SW 1271 (cell line): ENCODE measurements at places on chromosomes 5 and 9.

- no peak for DNase-seq
Observed at GRCh38 chr9:116223926-116224325, 70.3 kb downstream of the PAPPA start.

- no peak for DNase-seq
Observed at GRCh38 chr5:67030289-67031056, 166.1 kb downstream of the CD180 start.

GRCh38 chr5:78497573-78498533, 137.4 kb downstream of the SCAMP1 start:
- no peak for DNase-seq

GRCh38 chr5:148653836-148654781, at the start of gene HTR4:
Gene HTR4 (minus strand): TSS chr5:148654527. CDS start chr5:148637014, 17,513 bp downstream.
- DNase-seq: no peak

DNA sequence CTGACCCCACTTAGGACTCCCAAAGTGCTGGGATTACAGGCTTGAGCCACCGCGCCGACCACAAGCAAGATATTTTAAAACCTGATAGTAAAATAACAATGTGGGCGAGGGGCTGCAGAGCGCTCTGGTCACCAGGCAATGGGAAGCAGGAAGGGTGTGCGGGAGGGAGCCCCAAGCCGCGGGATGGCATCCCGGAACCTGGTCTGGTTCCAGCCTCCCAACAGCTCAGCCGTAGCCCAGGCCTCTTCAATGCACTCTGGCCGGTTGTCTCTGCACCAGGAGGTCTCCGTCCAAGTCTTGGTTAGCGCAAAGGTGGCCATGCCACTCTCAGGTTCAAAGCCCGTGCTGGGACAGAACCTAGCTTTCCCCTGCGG, 694 bp upstream of the UAP1L1 start:
- DNase-seq: no peak

- DNase-seq: no peak
Observed at GRCh38 chr5:155053501-155053900, 39.9 kb downstream of the KIF4B start.

- DNase-seq: no peak
Observed at GRCh38 chr5:171080186-171080938, 218.5 kb downstream of the RANBP17 start.

DNA sequence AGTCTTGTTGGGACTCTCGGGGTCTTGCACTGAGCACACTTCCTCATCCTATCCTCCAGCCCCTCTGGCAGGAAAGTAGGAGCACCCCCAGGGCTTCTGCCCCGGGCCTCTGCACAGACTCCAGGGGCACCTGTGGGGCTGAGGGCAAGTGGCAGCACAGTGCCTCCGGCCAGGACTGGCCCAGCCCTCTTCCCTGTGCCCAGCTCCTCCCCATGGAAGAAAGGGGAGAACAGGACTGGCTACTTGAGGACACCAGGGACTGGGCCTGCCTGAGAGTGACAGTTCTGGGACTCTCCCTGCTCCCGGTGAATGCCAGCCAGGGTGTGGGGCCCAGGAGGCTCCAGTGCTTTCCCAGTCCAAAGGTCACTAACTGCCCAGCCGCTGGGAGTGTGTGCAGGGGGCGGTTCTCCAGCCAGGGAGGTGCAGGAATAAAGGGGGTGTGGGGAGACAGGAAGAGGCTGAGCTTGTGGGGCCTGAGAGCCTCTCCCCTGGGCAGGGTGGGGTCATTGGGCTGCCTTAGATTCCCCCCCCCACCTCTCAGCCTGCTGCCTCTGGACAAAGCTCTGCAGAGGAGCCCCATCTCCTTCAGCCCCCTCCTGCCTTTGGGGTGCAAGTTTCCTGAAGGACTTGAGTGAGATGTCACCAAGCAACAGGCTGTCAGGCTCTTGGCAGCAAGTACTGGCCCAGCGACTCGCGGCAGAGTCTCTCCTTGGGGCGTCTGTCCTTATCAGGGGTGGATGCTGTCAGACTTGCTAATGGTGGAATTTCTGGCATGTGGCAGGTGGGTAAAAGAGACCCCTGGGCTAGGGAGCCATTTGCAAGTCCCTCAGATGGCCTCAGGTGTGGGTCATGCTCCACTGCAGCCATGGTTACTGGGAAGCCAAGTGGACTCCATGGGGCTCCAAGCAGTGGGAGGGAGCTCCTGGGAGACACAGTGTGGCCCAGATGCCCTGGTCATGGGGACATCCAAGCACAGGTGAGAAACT, 19.1 kb upstream of the JADE2 start:
- DNase-seq: peak; percentile 64

GRCh38 chr9:2286825-2287455, 271.8 kb downstream of the SMARCA2 start:
- DNase-seq: no peak

GRCh38 chr5:142856269-142856782, 86.1 kb downstream of the ARHGAP26 start:
- DNase-seq: no peak

- no peak for DNase-seq
Observed at GRCh38 chr9:1490341-1491232, 440.4 kb downstream of the DMRT2 start.

GRCh38 chr9:70506159-70506558, 91.7 kb upstream of the KLF9 start:
- no peak for DNase-seq

GRCh38 chr5:141389153-141390042, 1.9 kb downstream of the PCDHGB4 start:
- DNase-seq: no peak

- DNase-seq: no peak
Observed at GRCh38 chr5:158084292-158084691, 225.3 kb upstream of the CLINT1 start.

DNA sequence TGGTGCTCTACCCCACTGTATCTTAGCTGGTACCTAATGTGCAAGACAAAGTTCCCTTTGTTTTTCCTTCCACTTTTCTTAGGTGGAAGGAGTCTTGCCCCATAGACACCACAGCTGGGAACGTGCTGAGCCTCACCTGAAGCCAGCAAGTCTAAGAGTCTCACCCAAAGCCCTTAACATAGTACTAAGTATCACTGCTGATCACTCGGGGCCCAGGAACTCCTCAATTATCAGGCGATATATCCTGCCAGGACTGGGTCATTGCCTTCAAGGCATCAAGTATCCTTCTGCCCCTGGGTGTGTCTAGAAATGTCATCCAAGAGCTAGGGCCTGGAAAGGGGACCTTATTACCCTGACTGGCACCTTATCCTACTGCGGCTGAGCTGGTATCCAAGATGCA, 123.9 kb downstream of the PTPRD start:
- DNase-seq: no peak

- DNase-seq: no peak
Observed at GRCh38 chr9:82149501-82149946, 161.0 kb downstream of the SPATA31D1 start.

DNA sequence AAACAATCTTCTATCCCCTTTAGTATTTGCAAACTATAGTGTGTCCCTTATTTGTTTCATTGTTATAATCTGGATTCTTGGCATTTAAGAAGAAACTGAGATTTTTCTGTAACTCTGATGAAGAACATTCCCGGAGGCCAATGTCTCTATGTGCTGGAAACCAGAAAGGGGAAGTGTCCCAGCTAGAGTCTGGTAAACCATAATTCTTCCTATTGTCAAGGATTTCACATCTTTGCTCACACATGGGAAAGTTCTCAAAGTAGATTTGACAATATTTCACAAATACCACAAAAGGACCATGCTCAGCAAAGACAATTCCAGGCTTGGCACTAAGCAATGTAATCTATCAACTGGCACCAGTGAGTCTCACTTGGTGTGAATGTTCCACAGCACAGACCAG, 146.8 kb downstream of the MUSK start:
- DNase-seq: no peak

- no peak for DNase-seq
Observed at GRCh38 chr9:132783006-132783405, 95.1 kb downstream of the AK8 start.

DNA sequence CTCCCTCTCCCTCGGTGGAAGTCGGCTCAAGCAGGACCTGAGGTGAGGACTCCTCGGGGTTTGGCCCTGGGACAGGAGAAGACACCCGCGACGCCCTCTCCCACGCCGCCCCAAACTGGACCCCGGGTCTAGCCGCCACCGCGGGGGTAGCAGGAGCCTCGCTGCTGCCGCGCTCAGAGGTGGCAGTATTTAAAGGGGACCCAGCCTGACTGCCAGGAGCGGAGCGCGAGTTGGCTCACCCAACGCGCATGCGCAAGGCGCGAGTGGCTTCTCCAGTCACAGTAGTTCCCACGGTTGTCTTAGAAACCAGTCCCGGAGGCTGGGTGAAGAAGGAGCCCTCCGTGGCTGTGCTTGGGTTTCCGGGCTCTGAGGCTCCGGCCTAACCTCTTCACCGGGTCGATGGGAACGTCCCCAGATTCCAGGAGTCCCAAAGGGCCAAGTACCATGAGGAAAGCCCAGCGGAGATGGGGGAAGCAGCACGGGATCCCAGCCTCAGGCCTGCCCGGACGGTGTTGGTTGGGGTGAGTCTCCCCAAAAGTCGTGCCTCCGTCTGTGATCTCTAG, 477.8 kb downstream of the SPATA31A7 start:
- DNase-seq: no peak

GRCh38 chr5:79567926-79568549, 44.2 kb upstream of the TENT2 start:
- no peak for DNase-seq

DNA sequence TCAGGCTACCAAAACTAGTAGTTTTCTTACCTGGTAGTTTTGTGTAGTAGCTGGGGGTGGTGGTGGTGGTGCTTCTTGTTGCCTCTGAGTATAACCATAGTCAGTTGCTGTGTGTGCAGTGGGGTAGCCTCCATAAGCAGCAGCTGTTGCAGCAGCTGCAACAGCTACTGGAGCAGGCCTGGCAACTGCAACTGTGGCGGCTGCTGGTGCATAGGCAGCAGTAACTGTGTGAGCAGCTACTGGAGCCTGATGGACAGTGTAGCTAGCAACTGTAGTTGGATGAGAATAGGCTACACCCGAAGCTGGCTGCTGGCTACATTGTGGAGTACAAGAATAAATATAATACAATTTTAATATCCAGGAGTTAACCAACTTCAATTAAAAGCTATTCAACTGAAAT, 24.7 kb downstream of the ZFR start:
- no peak for DNase-seq

DNA sequence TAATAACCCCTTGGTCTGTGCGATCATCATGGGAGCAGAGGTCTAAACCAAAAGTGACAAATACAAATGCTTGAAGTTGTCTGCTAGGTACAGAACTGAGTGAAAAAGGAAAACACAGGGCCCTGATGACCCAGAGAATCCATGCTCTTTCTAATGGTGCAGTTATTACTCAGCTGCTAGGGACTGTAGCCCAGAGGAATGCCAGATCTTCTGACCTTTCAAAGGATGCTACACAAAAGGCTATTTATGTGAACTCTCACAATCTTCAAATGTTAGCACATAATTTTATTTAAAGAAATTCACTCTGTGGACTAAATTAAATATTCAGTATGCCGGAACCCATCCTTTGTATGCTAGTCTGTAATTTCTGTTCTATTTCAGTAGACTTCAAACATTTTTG, 79.9 kb downstream of the PRR16 start:
- DNase-seq: no peak

- no peak for DNase-seq
Observed at GRCh38 chr5:60794691-60795090, 49.4 kb downstream of the ELOVL7 start.

- DNase-seq: no peak
Observed at GRCh38 chr9:27212621-27213020, 84.3 kb downstream of the EQTN start.

DNA sequence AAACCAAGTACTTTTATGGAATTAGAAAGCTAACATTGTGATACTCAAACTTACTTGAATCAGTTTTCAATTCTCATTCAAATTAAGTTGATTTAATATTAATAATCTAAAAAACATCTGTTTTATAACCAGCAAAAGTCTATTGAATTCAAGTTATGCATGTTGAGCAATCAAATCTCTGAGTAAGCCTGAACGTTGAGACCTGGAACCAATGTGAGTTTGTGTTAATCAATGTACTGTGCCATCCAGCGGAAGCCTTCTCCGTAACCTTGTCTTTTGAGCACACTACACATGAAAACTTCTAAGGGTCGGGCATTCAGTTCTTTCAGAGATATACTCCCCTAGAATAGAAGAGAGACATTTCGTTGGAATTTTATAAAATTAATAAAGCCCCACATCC, 25.9 kb downstream of the SAR1B start:
- DNase-seq: no peak

DNA sequence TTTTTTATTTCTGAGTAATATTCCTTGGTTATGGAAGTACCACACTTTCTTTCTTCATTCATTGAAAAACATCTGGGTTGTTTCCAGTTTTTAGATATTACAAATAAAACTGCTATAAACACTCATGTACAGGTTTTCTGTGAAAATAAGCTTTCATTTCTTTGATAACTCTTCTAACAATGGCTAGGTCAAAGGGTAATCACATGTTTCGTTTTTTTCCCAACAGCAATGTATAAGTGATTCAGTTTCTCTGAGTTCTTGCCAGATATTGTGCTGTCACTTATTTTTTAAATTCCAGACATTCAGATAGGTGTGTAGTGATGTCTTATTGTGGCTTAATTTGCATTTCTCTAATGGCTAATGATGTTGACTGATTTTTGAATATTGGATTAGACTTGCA, 16.7 kb upstream of the TNPO1 start:
- DNase-seq: no peak

GRCh38 chr5:94240993-94241651, 377.3 kb downstream of the KIAA0825 start:
- DNase-seq: no peak

- no peak for DNase-seq
Observed at GRCh38 chr5:31415009-31415923, 116.6 kb downstream of the DROSHA start.

DNA sequence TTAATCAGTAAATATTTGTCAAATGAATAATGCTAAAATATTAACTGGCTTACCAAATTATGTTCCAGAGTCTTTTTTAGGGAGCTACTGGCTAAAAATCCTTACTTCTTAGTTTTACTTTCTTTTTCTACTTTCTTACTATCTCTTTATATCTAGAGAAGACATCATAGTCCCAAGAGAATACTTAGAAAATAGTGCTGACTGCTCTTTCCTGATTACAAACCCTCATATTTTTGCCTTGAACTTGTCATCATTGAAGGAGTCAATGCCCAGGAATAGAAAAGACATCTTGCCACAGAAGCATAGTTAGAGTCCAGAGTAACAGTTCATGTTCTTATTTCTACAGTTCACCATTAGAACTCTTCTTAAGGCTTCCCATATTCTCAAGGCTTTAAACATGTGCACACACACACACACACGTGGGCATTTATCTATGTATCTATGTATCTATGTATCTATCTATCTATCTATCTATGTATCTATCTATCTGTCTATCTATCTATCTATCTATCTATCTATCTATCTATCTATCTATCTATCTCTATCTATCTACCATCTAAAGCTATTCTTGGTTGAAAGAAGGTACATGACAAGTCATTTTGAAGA, 654.3 kb downstream of the ANXA1 start:
- no peak for DNase-seq
